NCI-H1436 treated with DMSO at 0.1 percent for 48 hours (cell line): ENCODE measurements at places on chromosomes 1 and 21.

DNA sequence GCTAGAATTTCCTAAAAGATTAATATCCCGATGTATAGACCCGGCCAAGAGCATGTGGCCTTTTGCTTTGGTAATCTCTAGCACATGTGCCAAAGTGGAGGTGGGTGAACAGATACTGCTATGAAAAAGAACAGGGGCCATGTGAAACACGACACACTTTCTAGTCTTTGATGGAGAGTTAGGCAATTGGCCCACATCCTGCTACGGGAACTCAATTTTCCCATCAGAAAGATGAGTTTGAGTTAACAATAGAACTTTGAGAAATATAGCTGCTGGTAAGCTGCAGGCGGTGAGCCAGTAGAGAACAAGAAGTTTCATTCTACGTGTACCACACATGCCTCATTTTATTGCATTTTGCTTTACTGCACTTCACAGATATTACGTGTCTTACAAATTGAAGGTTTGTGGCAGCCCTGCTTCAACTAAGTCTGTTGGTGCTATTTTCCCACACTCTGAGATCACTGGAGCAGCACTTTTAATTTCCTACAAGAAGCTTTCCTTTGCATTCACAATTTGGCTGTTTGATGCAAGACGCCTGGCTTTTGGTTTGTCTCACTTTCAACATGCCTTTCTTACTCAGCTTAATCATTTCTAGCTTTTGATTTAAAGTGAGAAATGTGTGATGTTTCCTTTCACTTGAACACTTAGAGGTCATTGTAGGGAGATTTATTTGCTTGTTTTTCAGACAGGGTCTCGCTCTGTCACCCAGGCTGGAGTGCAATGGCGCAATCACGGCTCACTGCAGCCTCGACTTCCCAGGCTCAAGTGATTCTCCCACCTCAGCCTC lies 46.3 kb downstream of the HTR6 start:
- DNase-seq = no peak

- no peak for DNase-seq
Observed at GRCh38 chr1:57949168-57949567, 525.3 kb upstream of the DAB1 start.

DNA sequence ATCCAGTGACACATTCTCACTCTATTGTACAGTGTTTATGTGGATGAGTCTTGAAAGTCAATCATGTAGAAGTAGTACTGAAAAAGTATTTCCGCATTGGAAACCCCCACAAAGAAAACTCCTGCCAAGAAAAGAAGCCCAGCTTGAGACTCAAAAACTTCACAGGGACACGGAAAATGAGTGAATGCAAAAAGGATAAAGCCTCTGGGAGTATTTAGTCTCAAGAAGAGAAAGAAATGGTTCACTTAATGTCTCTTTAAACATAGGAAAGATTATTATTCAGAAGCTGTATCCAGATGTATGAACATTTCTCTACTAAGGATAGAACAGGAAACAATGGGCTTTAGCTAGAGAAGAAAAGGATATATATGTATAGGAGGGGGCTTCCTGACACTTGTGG lies 304.5 kb downstream of the BARHL2 start:
- DNase-seq = no peak

DNA sequence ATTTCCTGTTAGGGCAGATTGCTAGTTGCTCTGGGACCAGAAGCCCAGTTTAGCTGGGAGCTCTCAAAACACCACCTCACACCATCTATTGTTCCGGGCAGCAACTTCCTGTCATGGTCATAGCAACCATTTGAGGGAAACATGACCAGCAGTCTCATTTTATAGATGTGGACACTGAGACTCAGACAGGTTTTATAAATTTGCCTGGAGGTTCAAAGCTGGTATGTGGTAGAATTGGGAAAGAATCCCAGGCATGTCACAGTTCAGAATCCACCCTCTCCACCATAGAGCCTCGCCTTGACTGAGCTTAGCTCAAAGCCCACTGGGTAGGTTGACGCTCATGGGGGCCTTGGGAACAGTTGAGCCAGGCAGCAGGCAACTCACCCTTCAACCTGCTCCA lies 14.0 kb upstream of the TRIM67 start:
- no peak for DNase-seq

- no peak for DNase-seq
Observed at GRCh38 chr1:174989536-174990220, 10.1 kb upstream of the CACYBP start.

DNA sequence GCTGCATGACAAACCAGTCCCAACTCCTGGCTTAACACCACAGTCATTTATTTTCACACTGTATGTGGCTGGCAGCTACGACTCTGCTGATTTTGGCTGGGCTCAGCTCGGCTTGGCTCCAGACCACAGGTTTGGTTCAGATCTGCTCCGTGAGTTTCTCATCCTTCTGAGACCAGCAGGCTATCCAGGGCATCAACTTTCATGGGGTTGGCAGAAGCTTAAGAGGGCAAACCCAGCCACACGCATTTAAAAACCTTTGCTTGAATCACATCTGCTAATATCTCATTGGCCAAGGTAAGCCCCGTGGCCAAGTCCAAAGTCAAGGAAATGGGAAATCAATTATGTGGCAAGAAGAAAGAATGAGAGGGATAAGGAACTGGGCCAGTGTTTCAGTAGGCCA lies 574.2 kb downstream of the MATN1 start:
- no peak for DNase-seq

- no peak for DNase-seq
Observed at GRCh38 chr21:40845441-40845995, 1.4 kb downstream of the DSCAM start.

GRCh38 chr1:18871401-18872070 lies 12.1 kb upstream of the TAS1R2 start:
- DNase-seq = no peak

DNA sequence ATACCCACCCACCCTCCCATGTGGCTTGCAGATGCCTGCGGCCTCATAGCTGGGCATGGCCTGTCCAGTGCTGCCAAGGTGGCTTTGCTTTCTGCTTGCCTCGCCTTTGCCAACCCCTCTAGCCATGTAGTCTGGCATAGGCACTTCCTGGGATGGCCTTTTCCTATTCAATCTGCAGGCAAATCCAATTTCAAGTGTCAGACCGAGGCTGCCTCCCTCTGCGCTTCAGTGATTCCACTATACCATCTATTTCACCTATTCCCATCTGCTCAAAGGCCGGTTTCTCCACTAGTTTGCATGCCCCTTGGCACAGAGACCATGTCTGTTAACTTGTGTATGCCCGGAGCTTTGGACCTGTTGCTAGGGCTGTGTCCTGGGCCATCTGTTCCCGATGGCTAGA lies 3.8 kb upstream of the ZBTB21 start:
- no peak for DNase-seq

DNA sequence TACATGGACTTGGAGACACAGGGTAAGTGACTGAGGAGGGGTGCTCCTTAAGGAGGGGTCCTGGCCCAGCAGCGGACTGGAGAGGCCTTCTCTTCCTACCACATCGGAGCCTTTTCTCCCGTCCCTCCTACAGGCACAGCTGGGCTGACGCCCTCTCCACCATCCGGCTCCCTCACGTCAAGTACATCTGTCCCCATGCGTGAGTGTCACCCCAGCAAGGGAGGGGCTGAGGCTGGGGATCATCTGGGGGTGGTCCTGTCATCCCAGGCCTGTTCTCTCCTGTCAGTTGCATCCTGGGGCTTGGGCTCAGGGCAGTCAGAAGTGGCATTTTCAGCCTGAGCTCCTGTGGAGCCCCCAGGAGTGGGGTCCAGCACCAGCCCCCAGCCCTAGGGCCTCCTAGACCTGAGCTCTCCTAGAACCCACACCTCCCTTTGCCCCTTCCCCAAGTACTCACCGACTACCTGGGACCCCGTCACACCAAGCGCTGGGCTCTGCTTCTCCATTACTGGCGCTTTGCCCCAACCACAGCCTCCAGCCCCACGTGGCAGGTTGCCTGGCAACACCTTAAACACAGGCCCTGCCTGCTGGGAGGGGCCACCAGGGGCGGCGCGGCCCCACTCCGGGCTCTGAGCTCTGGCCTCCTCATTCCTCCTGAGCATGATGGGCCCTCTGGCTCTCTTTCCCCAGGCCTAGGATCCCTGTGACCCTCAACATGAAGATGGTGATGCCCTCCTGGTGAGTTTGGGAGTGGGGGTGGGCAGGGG lies 2.3 kb downstream of the LYPLA2 start:
- DNase-seq = no peak

DNA sequence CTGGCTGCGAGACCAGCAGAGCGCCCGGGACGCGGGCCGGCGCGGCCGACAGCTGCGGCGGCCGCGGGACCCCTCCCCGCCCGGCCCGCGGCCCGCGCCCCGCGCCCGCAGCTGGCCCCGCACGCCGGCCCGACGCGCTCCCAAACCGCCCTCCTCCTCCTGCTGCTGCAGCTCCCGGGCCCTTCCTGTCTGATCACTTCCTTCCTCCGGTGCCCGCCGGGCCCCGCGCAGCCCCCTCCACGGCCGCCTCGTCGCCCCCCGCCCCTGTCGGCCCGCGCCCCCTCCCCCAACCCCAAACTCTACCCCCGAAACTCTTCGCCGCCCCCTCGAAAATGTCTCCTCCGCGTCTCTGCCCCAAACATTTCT lies 594 bp downstream of the LUZP1 start:
- no peak for DNase-seq

GRCh38 chr1:170885551-170885950 lies 49.8 kb upstream of the MROH9 start:
- no peak for DNase-seq

GRCh38 chr1:13935336-13935735 lies 235.3 kb downstream of the PRDM2 start:
- no peak for DNase-seq

- no peak for DNase-seq
Observed at GRCh38 chr21:35051287-35051818, 2.3 kb upstream of the RUNX1 start.

GRCh38 chr1:61230523-61230922 lies 148.2 kb downstream of the NFIA start:
- no peak for DNase-seq

DNA sequence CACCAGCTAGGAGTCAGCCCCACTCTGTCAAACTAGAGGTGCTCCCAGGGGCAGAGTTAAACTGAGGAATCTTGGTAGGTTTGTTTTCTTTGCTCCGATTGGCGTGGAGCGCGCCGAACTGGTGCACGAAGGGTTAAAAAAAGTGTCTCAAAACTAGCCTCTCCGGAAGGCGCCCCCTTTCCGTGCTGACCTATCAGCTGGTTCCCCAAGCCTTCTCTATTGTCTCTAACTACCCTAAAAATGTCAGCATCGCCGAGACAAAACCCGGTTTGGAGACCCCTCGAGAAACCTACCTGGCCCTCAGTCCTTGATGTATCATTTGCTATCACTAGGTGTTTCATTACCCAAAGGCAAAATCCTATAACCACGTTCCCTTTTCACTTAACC lies 2.2 kb downstream of the TGFB2 start:
- DNase-seq = no peak

GRCh38 chr1:14253676-14254075 lies 344.8 kb upstream of the KAZN start:
- DNase-seq = no peak

- DNase-seq = no peak
Observed at GRCh38 chr1:80018348-80018747, 1011.8 kb upstream of the ADGRL4 start.

- no peak for DNase-seq
Observed at GRCh38 chr1:234955107-234955731, 173.4 kb downstream of the TOMM20 start.

DNA sequence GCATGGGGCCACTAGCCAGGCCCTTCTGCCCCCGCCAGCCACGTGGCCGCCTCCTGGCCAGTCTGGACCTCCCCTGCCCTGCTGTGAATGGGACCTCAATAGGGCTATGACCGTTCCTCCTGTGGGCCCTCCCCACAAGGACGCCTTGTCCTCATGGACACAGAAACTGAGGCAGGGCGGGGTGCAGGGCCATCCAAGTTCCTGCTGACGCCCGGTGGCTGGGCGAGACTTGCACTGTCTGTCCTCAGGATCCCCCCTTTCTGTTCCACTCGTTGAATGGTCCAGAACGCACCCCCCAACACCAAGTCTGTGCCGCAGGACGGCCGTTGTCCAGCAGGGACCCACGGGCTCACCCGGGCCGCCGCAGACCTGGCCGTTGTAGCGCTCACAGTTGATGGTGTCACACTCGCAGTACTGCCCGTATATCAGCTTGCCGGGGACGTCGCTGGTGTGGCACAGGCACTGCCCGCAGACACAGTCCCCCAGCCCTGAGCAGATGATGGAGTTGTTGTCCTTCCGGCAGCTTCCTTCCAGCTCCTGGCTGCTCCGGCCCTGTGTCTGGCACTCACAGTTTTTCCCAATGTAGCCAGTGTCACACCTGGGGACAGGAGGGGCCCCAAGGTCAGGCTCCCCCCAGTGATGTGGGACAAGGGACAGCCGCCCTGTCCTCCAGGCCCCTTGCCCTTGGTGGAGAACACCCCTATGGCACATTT lies 16.3 kb upstream of the PTTG1IP start:
- no peak for DNase-seq

DNA sequence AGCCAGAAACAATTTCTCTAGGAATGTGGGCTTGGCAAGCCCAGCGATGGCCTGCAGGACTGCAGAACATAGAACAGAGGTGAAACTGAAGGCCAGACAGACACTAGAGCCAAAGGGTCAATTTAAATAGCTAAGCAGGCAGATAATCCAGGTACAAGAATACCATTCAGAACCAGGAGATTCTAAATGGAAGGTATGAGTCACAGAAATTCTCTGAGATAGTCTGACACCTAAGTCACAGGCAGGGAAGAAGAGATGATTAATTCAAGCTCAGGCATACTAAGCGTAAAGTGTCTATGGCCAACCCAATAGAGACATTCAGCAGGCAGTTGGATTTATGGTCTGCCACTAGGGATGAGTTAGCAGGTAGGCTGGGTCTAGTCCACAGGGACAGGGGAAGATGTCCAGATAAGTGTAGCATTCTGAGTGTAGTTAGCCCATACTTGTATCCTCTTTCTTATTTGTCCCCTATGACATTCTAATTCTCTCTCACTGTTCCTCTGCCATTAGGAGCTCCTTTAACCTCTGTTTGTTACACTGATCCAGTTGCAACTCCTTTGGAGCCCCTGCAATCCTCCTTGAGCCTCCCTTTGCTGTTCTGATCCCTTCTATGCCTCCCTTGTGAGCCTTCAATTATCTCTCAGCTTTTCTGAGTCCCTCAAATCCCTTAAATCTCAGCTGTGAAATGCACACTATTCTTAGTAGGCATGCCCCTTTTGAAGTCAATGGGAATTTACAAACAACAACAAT lies 383.8 kb downstream of the LMO4 start:
- DNase-seq = no peak

- no peak for DNase-seq
Observed at GRCh38 chr1:165036403-165036802, 320.1 kb downstream of the LMX1A start.

GRCh38 chr1:229620876-229621275 lies 5.0 kb downstream of the TAF5L start:
- DNase-seq = no peak
